ENCODE measurements at places on chromosomes 1 and 21. TPM values are rescaled to one million over a fixed set of nuclear protein-coding genes. Genes with fewer than 3 reads are reported as not detected.

The HMCN1 gene
- 0.29 TPM for total RNA-seq

The HRNR gene
- not detected for total RNA-seq

The MROH9 gene
- not detected for total RNA-seq

The CCSAP gene
- total RNA-seq, result 5.8 TPM

The UCHL5 gene
- total RNA-seq, result 18.8 TPM

The SLC1A7 gene
- total RNA-seq, result not detected

Data from myometrial cell (primary cell).